ENCODE measurements at places on chromosomes 2 and 18.

GRCh38 chr2:17839959-17840358, 23.7 kb downstream of the MSGN1 start:
- no peak for DNase-seq

GRCh38 chr2:239911641-239912071, 113.5 kb downstream of the NDUFA10 start:
- no peak for DNase-seq

- no peak for DNase-seq
These were observed 816.2 kb downstream of the TDRD15 start for GRCh38 chr2:21939967-21940366.

- no peak for DNase-seq
These were observed 3.5 kb downstream of the SLC40A1 start for GRCh38 chr2:189577121-189577520.

GRCh38 chr2:3097804-3098203, 279.8 kb downstream of the EIPR1 start:
- DNase-seq, result no peak

GRCh38 chr2:26769089-26769761, 5.1 kb downstream of the SLC35F6 start:
- DNase-seq, result no peak

- no peak for DNase-seq
These were observed 502 bp downstream of the TUBB6 start for GRCh38 chr18:12308386-12309100.

DNA sequence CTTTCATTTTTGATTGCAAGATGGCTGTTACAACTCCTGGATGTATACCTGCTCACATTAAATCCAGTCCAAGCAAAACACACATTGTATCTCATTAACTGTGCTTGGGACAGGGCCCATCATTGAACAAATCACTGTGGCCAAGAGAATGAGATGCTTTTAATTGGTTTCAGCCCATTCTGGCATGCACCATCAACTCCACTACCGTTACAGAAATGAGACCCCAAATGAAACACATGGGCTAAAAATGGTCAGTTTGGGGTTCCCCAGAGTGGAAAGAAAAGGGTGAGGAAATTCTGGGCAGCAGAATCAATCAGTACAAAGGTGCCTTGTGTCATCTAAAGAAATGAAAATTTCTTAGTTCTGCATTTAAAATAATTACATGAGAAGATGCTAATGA, 52.7 kb downstream of the FAM171B start:
- DNase-seq, result no peak

GRCh38 chr18:55699233-55699765, 111.3 kb upstream of the TCF4 start:
- DNase-seq, result no peak

- no peak for DNase-seq
These were observed 156.6 kb upstream of the ACVR2A start for GRCh38 chr2:147688242-147688641.

DNA sequence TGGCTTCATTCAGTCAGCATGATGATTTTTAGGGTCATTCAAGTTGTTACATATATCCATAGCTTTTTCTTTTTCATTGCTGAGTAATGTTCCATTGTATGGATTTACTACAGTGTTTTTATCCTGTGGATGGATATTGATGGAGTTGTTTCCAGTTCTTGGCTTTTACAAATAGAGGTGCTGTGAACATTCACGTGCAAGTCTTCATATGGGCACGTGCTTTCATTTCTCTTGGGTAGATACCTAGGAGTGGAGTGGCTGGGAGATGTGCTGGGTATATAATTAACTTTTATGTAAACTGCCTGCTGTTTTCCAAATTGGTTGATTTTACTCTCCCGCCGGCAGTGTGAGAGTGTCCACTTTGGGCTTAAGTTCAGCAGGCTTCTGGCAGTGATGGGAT, 16.5 kb downstream of the AGAP1 start:
- DNase-seq, result no peak

GRCh38 chr18:12068950-12069320, 24.7 kb upstream of the ANKRD62 start:
- DNase-seq, result no peak

- no peak for DNase-seq
These were observed 8.8 kb upstream of the TTLL4 start for GRCh38 chr2:218701806-218702205.
